Naive thymus-derived CD4-positive, alpha-beta T cell (primary cell): ENCODE measurements at places on chromosomes 12 and 14. TPM values are rescaled to one million over a fixed set of nuclear protein-coding genes. Genes with fewer than 3 reads are reported as not detected.

DNA sequence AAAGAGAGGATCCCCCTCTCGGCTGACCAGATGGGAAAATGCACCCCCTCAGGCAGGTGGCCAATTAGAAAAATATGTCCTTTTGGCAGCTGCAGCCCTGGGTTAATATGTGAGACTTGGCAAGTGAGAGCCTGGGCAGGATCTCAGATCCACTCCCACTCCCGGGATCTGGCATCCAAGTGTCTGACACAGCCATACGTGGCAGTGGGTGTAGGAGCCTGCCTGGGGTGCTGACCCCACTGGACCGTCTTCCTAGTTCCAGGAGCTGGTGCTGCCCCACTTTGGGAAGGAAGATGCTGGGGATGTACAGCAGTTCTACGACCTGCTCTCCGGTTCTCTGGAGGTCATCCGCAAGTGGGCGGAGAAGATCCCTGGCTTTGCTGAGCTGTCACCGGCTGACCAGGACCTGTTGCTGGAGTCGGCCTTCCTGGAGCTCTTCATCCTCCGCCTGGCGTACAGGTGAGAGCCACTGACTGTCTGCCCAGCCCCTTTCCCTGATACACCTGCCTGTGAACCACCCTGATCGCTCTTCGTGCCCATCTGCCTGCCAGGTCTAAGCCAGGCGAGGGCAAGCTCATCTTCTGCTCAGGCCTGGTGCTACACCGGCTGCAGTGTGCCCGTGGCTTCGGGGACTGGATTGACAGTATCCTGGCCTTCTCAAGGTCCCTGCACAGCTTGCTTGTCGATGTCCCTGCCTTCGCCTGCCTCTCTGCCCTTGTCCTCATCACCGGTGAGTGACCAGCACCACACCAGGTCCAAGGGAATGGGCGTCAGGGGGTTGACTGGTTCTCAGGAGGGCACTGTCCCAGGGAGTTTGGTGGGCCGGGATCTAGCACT, 5.8 kb downstream of the NR4A1 start:
- H3K36me3 ChIP-seq: no peaks in the 10 kb centered on the region
- H3K4me1 ChIP-seq: peaks cover 6% of the 10 kb centered on the region
- DNase-seq: no peak
- no peaks in the 10 kb centered on the region for H3K27me3 ChIP-seq

- H3K4me1 ChIP-seq: peaks cover 4% of the 10 kb centered on the region
- no peak overlapping the region for H3K4me3 ChIP-seq
- DNase-seq: no peak
- no peak overlapping the region for H3K27ac ChIP-seq
- H3K27me3 ChIP-seq: no peaks in the 10 kb centered on the region
Measured at GRCh38 chr14:64296561-64296960, 2.4 kb upstream of the ESR2 start.

GRCh38 chr14:38948171-38948570, 154.9 kb downstream of the SEC23A start:
- H3K27me3 ChIP-seq: no peaks in the 10 kb centered on the region
- DNase-seq: no peak
- H3K4me1 ChIP-seq: no peaks in the 10 kb centered on the region
- no peaks in the 10 kb centered on the region for H3K36me3 ChIP-seq
- no peak overlapping the region for H3K4me3 ChIP-seq

DNA sequence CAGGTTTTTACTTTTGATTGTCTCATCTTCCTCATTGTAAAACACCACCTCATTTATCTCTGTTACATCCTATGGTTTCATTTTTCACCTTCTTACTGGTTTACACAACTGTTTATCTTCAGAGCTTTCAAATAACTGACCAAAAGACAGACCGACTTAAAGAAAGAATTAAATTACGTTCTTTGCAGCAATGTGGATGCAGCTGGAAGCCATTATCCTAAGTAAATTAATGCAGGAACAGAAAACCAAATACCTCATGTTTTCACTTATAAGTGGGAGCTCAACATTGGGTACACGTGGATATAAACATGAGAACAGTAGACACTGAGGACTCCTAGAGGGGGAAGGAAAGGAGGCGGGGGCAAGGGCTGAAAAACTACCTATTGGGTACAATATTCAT, 729.0 kb upstream of the USP15 start:
- no peak overlapping the region for H3K27ac ChIP-seq
- H3K4me1 ChIP-seq: no peaks in the 10 kb centered on the region
- no peak for DNase-seq
- no peak overlapping the region for H3K4me3 ChIP-seq

DNA sequence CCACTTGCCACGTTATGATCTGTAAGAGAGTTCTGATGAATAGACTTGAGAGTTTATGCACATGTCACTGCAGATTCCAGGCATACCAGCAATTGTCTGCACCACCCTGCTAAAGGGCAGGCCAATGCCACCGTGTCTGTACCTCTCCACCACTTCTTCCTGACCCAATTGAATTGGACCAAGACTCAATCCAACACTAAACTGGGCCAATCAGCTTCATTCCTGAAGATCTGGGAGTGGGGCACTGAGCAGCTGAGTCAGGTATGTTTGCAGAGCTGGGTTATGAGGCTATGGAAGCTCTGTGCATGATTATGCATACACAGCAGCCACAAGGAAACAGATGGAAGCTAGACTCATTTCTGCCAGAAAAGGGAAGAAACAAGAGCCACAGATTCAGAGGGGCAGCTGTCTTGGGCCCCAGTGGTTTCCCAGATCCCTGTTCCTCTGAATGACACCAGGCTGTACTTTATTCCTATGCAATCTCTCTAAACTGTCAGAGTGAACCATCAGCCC, 28.0 kb downstream of the DAO start:
- no peaks in the 10 kb centered on the region for H3K36me3 ChIP-seq
- H3K4me3 ChIP-seq: no peak overlapping the region
- DNase-seq: no peak
- H3K4me1 ChIP-seq: no peaks in the 10 kb centered on the region
- H3K27me3 ChIP-seq: no peaks in the 10 kb centered on the region

GRCh38 chr14:59044707-59045106, 143.8 kb upstream of the DAAM1 start:
- H3K36me3 ChIP-seq: no peaks in the 10 kb centered on the region
- no peak overlapping the region for H3K4me3 ChIP-seq
- no peak for DNase-seq

DNA sequence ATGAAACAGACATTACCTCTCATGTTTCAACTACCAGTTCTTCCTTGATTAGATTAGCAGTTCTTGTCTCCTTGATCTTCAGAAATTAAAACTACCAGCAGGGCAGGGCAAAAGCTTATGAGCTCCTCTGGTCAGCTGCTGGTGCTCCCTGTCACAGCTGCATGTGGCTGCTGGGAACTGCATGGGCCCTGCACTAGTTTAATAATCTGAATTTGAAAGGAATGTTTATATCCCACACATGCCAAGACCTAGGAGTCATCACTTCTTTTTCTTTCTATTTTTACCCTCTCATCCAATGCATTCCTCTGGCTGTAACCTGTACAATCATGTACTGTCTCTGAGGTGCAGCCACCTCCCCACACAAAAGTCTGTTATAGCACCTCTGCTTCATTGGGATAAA, 73.9 kb downstream of the ARMH4 start:
- no peak overlapping the region for H3K4me3 ChIP-seq
- H3K27ac ChIP-seq: no peak overlapping the region
- DNase-seq: no peak
- no peaks in the 10 kb centered on the region for H3K4me1 ChIP-seq
- no peaks in the 10 kb centered on the region for H3K27me3 ChIP-seq
- H3K36me3 ChIP-seq: no peaks in the 10 kb centered on the region

GRCh38 chr12:124621296-124621660, 53.9 kb upstream of the NCOR2 start:
- no peak overlapping the region for H3K27ac ChIP-seq
- no peak for DNase-seq
- no peaks in the 10 kb centered on the region for H3K27me3 ChIP-seq
- H3K4me3 ChIP-seq: no peak overlapping the region

GRCh38 chr14:35189422-35189821, 67.1 kb downstream of the PRORP start:
- no peak overlapping the region for H3K4me3 ChIP-seq
- no peaks in the 10 kb centered on the region for H3K27me3 ChIP-seq
- DNase-seq: no peak
- H3K36me3 ChIP-seq: no peaks in the 10 kb centered on the region

The COCH gene
- not detected for total RNA-seq

The YAF2 gene
- 39.7 TPM for total RNA-seq
